Effector CD8-positive, alpha-beta T cell (primary cell): ENCODE measurements at places on chromosomes 16 and 17.

- no peak for DNase-seq
These were observed 14.6 kb downstream of the GSE1 start for GRCh38 chr16:85627526-85628264.

DNA sequence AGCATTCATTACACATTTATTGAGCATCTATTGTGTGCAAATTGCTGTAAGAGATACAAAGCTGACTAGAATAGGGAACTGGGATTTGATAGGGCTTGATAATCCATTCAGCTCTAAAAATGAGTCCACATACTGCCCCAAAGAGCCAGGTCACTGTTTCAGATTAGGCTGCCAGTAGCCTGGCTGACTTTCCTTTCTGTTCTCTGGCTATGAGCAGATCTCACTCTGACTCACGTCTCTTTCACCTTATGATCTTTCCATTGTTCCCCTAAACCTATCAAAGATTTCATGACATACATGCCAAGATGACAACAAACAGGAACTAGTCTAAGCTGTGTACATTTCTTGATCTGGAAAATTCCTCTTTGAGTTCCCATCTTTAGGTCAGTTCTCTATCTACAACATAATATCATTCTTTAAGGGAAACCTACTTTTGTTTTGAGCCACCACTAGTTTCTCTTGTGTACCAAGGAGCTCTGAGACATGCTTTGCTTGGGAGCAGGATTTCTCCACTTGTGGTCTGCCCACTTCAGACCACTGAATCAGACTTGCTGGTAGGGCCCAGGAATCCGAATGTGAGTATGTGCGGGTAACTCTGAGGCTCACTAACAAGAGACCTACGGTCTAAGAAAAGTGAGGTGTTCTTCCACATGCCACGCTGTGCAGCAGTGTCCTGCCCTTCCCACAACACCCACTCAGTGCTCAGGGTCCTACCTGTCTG lies 40.9 kb upstream of the ICAM2 start:
- no peak for DNase-seq

- DNase-seq: no peak
These were observed 160.7 kb downstream of the AXIN2 start for GRCh38 chr17:65400701-65401100.

- no peak for DNase-seq
These were observed 103.9 kb upstream of the SEC14L1 start for GRCh38 chr17:77036841-77037381.

- no peak for DNase-seq
These were observed 18.8 kb downstream of the B9D1 start for GRCh38 chr17:19343671-19344151.

DNA sequence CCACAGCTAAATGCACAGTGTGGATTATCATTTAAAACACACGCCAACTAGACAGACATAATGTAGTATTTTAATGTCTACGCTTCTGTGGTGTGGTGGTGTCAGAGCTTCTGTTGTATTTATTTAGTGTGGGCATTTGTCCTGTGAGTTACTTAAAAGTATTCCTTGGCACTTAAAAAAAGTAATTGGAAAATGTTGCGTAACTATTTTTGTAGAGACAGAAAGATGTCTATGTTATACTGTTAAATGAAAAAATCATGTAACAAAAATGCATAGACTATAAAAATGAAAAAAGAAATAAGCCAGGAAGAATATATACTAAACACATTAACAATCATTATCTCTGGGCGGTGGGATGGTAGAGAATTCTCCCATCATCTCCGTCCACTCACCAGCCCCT lies 39.2 kb downstream of the CYTH1 start:
- no peak for DNase-seq

- no peak for DNase-seq
These were observed 1.7 kb downstream of the AOC2 start for GRCh38 chr17:42845918-42846593.

DNA sequence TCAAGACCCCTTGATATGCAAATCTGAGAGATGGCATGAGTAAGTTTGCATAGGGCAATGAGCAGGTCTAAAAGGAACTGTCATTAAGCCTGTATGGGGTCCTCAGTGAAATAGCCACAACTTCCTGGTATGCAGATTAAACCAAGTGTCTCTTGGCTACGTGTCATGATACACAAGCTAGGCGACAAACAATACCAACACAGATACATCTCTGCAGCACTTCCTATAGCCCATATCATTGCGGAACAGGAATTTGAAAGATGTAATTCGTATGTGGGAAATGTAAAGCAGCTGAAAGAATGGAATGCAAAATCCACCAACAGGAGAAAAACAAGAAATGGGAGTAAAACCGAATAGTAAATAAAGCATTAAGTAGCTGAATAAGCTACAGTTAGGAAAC lies 12.9 kb downstream of the PRSS22 start:
- DNase-seq: no peak

DNA sequence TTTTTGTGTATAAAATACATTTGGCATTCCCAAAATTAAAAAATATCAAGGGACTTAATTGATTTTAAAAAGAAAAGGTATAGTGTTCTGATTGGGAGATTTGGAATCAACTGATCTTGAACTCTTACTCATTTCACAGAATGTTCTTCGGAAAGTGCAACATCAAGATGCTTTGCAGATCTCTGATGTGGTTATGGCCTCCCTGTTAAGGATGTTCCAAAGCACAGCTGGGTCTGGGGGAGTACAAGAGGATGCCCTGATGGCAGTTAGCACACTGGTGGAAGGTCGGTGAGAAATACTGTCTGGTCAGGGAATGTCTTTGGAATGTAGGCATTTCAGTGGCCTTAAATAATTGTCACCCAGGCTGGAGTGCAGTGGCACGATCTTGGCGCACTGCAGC lies 19.5 kb upstream of the TBKBP1 start:
- DNase-seq: no peak

GRCh38 chr16:24701521-24701951 lies 27.9 kb upstream of the TNRC6A start:
- DNase-seq: no peak

DNA sequence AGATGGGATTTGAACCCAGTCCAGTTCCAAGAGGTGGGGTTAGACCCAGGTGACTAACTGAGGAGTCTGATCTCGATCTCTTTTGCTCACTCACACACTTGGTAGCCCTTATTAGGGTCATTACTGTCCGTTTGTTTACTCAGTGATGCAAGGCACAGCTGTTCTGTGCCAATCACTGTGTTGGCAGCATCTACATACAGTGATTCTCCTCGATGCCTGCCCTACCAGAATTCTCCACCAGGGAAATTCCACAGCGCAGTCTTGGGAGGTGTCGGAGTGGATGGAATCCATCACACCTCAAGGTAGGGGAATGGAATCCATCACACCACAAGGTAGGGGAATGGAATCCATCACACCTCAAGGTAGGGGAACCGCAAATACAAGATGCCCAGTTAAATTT lies 279.6 kb downstream of the MAF start:
- no peak for DNase-seq

GRCh38 chr17:41492771-41493170 lies 3.1 kb upstream of the KRT36 start:
- DNase-seq: no peak

- DNase-seq: no peak
These were observed 95.2 kb downstream of the SPACA3 start for GRCh38 chr17:33086878-33087277.

DNA sequence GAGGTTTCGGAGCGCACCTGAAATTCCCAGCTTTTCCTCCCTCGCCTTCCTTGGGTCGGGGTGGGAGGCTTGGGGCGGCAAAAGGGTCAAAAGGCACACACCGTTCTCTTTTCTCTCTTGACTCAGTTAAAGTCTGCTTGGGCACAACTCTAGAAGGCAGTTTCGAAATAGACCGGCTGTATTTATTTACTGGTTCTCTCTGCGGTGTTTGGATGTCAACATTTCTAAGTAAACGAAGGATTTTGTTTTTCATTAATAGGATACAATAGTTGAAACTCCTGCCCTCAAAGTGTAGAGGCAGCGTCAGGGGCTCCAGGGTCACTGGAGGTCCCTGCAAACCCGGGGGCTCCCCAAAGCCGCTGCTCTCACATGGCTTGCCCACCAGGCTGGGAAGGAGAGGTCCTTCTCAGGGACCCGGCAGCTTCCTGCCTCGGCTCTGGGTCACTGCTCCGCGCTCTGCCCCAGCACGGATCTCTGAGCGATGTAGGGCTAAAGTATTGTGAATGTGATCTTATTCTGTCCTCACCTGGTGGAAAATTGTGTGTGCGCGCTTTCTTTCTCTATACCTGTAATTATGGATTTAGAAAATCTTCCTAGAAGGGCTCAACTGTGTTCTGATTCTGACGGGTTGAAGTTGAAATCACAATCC lies 952 bp downstream of the BMERB1 start:
- DNase-seq: no peak

GRCh38 chr17:8133399-8133798 lies 9.5 kb upstream of the HES7 start:
- DNase-seq: no peak

DNA sequence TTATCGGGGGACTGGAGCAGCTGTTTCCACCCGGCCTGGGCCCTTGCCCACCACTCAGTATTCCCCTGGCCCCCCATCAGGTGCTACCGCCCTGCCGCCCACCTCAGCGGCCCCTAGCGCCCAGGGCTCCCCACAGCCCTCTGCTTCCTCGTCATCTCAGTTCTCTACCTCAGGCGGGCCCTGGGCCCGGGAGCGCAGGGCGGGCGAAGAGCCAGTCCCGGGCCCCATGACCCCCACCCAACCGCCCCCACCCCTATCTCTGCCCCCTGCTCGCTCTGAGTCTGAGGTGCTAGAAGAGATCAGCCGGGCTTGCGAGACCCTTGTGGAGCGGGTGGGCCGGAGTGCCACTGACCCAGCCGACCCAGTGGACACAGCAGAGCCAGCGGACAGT lies 6.1 kb upstream of the TMEM88 start:
- DNase-seq: no peak

DNA sequence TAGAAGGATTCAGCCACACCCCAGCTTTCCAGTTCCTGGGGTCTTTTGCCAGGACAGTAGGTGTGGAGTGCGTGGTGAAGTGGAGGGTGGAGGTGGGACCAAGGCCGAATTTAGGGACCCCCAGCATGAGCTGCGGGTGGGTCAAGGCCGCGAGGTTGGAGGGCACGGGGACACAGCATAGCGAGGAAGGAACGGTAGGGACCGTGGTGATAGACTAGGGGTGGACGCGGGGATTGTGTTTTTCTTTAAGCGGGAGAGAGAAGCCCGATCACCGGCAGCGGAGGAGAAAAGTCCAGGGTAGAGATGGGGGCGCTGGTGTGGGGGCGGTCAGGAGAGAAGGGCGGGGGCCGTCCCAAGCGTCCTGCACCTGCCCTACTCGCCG lies 261 bp upstream of the B4GALNT2 start:
- DNase-seq: no peak

DNA sequence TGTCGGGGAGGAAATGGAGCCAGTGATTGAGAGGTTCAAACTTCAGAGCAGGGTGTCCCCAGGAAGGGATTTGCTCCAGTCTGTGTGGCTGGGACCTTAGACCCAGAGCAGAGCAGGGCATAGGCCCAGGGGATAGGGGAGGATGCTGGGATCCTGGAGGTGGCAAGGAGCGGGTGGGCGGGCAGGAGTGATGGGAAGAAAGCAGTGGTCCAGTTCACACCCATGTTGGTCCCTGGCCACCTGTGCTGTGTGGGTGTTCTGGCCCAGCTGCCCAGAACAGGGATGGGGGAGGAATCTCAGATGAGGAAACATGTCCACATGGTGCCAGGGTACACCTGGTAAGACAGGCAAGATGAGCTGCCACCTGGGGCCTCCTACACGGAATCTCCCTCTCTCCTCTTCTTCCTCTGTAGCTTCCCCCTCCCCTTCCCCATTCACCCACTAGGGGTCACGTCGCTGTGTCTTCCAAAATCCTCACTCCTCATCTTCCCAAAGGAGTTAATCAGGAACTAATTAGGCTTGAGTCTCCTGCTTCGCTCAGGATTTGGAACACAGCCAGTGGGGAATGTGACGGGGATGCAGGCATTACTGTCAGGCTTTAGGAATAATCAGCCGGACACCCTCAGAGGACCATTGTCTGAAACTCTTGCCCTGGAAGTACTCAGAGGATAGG lies 2.3 kb downstream of the BEAN1 start:
- no peak for DNase-seq

DNA sequence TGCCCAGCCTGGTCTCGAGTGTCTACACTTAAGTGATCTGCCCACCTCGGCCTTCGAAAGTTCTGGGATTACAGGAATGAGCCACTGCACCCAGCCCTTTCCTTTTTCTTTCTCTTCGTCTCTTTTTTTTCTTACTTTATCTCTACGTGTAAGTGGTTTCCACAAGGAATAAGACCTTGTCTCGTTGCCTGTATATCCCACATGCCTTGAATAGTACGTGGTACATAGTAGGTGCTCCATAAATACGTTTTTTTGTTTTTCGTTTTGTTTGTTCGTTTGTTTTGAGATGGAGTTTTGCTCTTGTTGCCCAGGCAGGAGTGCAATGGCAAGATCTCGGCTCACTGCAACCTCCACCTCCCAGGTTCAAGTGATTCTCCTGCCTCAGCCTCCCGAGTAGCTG lies 86.0 kb downstream of the YPEL2 start:
- DNase-seq: no peak

DNA sequence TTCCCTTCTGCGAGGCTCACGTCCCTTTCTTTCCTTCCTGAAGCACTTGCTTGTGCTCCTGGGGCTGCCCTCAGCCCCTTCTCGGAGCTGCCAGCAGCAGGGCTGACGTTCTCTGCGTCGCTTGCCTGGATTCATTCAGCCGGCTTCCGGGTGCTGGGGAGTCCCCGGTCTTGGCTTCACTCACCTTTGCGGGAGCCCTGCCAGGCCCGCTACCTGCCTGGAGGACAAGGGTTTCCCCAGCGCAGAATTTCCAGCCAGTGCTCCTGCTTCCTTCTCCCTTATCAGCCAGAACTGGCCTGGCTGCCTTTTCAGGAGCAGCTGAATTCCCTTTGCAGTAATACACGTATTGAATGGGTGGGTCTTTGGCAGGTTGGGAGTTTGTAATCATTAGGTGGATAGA lies 22.1 kb upstream of the IL17C start:
- no peak for DNase-seq

DNA sequence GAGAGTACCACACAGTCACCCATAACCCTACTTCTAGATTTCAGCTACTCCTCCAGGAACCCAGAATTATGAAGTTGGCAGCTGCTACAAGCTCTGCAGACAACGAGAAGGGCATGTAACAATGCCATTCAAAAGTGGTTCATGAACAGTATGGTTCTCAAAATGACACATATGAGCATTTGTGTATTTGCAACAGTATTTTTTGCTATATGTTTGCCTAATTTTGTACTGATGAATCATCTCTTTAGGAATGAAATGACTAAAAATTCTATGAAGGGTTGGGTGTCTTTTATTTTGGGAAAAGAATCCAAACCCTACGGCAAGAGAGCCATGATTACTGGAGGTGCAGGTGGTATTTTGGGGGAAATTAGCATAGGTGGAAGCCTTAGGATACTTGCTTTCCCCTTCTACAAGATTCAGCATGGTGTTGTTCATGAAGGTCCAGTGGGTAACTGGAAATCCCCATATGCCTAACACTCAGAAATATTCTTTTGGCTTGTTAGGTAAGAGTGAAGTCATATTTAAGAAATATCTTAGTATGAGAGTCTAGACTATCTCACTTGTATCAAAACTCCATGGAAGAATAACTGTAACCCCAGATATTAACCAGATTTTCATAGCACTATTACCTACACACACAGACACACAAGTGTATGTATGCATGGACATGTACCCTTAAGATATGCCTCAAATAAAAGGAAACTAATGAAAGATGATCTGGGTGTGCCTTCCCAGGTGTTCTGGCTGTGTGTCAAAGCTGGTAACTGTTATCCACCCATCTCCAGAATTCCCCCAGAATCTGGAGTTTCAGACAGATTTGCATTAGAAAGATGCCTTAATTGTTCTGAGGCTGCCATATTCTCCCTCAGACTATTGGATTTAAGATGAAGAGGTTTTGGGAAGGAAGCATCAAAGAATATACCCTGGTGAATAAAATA lies 688.2 kb upstream of the SOX9 start:
- DNase-seq: no peak
